Left ventricle myocardium superior (tissue), 1 donor: ENCODE measurements at places on chromosomes 6 and 20. TPM values are rescaled to one million over a fixed set of nuclear protein-coding genes. Genes with fewer than 3 reads are reported as not detected.

The SLC32A1 gene
- not detected for total RNA-seq

The CCN5 gene
- total RNA-seq, result 19.5 TPM

The DEF6 gene
- total RNA-seq, result 1.8 TPM

The OR2B3 gene
- not detected for total RNA-seq

- no peak for DNase-seq
Measured at GRCh38 chr6:81787313-81788068, 35.0 kb upstream of the TENT5A start.

DNA sequence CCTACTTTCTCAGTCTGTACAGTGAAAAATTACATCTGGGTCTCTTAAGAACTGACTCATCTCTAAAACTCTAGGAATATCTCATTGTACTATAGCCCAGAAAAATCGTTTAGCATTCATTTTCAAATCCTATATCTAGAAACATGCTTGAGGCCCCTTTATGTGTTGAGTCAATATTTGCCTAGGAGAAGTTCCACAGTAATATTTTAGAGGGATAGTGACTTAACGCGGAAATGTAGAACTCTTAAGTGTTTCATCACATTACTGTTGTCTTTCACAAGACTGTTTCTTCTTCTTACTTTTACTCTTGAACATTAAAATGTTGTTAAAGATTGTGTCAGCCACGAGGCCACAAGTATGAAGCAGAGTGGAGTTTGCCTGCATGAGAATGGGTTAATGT, 23.0 kb upstream of the MYLIP start:
- DNase-seq, result no peak
